ENCODE measurements at places on chromosomes 2 and 18.

- no peak for DNase-seq
Measured at GRCh38 chr2:44759823-44760222, 181.7 kb upstream of the SIX3 start.

GRCh38 chr2:26840937-26841610, 6.9 kb upstream of the DPYSL5 start:
- DNase-seq: no peak

- DNase-seq: no peak
Measured at GRCh38 chr2:174333017-174333371, 1.8 kb upstream of the SP9 start.

DNA sequence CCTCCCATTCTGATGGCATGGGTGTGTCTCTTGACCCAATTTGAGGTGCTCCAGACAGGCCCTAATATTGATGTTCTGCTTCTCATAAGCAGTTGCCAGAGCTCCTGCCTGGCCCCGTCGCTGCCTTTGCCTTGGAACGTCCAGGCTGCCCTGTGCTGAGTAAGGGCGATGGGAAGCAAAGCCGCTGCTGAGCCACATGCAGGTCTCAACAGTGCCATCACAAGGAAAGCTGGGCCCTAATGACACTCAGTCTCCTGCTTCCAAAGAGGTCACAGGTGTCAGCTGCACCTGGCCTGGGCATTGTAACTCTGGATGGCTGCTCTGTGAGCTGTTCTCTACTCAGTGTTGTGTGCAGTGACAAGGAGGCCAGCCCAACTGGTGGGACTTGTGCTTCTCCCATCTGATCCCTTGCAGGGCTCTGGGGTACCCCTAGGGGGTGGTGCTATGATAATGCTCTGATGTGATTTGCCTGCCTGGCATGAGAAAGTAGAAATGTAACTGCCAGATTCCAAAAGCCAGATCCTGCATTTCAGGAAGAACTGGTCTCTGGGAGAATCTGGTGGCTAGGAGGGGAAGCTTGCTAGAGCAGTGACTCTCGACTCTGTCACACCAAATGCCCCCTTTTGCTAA, 8.7 kb downstream of the TTC39C start:
- DNase-seq: peak; percentile 54

- no peak for DNase-seq
Measured at GRCh38 chr2:206611736-206612135, 30.6 kb upstream of the FAM237A start.

DNA sequence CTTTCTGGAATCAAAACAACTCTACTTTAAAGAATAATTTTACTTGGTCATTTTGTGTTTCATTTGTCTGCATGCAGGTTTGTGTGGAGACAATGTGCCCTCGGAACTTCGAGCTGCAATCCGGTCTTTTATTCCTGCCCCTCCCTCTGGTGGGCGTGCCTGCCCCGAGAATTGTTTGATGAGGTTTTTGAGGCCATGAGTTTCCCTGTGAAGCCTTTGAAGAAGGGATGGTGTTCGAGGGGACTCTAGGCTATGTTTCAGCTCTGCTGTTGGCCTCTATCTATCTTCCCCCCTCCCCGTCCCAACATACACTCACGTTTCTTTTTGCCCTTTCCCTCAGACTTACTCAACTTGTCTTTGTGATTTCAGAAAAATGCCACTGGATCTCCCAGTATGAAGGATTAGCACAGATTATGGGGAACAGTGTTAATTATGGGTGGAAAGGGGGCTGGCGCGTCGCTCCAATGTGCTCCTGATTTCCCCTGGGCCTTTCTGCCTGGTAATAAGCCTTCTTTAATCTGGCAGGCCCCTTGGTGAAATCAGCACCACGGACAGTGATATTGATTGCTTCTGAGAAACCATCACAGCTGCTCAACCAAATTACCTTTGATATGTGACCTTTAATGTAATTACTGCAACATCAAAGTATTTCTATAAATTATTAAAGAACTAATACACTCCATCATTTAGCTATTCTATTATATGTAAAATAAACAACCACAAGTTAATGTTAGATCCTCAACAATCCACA, 82.2 kb downstream of the CELF4 start:
- no peak for DNase-seq

DNA sequence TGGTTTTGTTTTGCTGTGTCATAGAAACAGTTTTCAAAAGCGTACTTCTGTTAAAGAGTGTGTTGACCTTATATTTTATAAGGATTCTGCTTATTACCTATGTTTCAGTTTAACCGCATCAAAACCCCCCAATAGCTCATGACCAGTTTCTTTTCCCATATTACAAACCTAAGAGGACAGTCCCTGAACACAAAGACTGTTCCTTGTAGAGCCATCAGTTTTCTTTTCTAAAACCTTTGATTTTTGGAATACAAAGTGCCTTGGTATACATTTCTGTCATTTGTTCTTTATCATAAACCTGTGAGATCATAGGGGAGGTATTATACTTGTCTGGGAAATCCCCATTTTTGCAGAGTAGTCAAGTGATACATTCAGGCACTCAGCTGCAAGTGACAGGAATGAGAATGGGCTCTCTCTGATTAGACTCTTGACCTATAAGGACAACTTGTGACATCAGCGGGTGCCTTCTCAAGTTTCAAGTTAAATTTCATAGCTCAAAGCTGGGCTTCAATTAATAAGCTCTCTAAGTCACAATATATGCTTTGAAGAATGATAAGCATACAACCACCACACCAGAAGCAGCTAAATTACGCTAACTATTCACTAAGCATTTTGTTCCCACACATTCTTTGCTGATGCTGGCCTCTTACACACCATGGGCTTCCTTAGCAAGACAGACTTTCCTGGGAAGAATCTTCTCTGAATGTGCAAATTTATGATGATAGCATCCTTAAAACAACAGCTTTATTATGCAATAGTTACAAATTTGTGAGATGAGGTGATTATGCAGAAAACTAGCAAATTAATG, 97.5 kb upstream of the CD302 start:
- DNase-seq: peak; percentile 22

- DNase-seq: no peak
Measured at GRCh38 chr2:2740238-2740775, 409.2 kb upstream of the MYT1L start.

DNA sequence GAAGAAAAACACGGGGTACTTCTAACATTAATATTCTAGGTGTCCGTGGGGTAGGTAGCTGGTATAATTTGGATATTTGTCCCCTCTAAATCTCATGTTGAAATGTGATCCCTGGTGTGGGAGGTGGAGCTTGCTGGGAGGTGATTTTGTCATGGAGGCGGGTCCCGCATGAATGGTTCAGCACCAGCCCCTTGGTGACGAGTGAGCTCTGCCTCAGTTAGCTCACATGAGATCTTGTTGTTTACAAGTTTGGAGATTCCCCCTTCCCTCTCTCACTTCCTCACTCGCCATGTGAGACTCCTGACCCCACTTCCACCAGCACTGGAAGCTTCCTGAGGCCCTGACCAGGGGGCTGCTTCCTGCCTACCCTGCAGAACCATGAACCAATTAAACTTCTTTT, 35.4 kb upstream of the DNER start:
- DNase-seq: no peak

GRCh38 chr2:164934401-164935117, 20.8 kb downstream of the SLC38A11 start:
- no peak for DNase-seq

DNA sequence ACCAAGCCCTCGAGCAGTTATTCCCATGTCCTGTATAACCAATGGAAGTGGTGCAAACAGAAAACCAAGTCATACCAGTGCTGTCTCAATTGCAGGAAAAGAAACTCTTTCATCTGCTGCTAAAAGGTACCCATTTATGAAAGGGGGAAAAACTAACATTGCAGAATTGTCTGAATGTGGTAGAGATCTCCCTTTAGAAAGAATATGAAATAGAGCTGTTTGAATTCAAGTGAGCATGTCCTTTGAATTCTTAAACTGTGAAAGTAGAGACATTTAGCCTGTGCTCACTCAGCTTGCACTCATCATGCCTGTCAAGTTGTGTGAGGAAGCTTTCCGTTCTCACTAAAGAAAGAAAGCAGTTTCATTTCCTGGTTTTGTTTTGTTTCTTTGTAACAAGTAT, 87.4 kb downstream of the EML4 start:
- no peak for DNase-seq

GRCh38 chr2:64913357-64913869, 75.8 kb upstream of the SLC1A4 start:
- DNase-seq: peak; percentile 47

DNA sequence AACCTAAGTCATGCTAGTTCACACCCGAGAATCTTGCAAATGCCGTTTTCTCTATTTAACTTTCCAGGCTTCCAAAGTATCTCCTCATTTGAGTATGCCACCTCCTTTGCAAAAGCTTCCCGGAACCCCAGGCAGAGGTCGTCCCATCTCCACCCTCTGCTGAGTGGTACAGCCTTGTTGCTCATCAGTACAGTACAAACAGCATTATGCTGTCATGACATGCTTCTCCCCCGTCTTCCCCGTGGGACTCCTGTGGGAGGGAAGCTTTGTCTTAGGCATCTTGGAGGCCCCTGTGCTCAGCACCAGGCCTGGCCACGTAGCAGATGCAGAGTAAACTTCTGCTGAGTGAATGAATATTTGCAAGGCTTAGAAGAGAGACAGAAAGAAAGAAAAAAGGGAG, 102.7 kb downstream of the CDCA7 start:
- no peak for DNase-seq

DNA sequence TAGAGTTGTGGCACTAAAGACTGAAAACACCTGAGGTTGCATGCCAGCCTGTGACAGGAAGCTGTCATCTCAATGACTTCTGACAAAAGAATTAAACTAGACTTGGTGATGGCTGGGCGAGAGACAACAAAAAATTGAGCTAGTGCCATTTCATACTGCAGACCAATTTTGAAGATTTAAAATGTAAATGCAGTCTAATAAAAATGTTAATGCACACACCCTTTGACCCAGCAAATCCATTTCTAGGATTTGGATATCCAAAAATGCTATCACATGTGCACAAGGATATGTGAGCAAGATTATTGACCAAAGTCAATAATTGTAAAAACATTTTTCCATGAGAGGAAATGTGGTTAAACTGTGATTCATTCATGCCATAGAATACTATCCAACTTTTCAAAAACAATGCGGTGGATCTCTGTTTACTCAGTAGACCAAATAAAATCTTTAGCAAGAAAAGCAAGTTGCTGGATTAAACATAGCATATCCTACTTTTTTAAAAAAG, 5.6 kb downstream of the FBXO36 start:
- no peak for DNase-seq

DNA sequence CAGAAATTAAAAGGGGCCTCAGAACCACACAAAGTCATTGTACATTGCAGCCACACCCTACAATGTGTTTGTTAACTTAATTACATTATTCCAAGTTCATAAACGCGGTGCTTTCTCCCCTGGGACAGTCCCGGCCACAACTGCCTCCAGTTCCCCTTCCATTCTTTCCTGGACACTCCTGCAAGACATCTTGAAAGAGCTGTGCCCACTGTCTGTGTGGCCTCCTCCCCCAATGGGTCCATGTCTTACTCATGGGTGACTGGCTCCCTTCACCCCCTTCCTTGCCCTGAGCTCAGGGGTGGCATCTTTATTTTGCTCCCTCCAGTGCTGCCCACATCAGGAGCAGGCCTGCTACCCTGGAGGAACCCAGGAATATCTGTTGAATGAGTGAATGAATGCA, 287.7 kb downstream of the MYT1L start:
- DNase-seq: no peak

- no peak for DNase-seq
Measured at GRCh38 chr18:67476585-67476984, 39.9 kb downstream of the DSEL start.

DNA sequence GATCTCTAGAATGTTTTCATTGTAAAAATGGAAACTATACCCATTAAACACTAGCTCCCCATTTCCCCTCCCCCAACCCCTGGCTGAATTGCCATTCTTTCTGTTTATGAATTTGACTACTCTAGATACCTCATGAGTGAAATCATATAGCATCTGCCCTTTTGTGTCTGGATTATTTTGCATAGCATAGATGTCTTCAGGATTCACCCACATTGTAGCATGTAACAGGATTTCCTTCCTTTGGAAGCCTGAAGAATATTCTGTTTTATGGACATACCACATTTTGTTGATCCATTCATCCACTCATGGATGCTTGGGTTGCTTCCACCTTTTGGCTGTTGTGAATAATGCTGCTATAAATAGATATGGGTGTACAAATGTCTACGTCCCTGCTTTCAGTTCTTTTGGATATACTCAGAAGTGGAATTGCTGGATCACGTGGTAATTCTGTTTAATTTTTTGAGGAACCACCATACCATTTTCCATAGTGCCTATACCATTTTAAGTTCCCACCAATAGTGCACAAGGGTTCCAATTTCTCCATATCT, 7.7 kb upstream of the ASB1 start:
- DNase-seq: no peak

DNA sequence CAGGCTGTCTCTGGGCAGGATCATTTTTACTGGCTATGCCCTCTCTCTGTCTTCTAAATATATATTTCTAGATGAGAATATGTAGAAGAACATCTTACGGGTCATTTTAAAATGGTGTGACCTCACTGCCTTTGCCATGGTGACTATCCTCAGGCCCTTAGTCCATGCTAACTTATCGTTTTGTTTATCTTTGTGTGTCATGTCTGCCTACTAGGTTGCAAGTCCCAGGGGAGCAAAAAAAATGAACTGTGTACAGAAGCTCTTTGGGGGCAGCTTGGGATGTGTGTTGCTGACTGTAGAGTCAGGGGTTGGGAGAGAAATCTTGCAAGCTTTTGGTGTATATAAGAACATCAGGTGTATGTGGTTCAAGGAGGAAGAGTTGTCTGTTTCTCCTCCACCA, 11.0 kb downstream of the CPSF3 start:
- no peak for DNase-seq

- no peak for DNase-seq
Measured at GRCh38 chr2:205712508-205712907, 30.2 kb downstream of the NRP2 start.

DNA sequence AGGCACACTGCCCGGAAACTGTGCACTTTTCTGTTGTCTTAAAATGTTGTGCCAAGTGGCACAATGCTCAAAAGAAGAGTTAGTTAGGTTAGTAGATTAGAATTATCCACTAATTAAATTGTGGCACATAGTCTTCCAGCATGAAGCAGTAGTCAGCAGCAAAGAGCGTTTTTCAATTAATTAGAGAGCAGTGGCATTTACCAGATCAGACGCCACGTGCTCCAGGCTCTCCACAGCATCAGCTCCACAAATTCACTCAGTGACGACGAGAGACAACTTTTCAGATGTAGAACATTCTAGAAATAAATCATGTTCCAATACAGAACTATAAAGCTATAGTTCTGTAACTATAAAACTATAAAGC, 16.4 kb upstream of the RTTN start:
- no peak for DNase-seq

DNA sequence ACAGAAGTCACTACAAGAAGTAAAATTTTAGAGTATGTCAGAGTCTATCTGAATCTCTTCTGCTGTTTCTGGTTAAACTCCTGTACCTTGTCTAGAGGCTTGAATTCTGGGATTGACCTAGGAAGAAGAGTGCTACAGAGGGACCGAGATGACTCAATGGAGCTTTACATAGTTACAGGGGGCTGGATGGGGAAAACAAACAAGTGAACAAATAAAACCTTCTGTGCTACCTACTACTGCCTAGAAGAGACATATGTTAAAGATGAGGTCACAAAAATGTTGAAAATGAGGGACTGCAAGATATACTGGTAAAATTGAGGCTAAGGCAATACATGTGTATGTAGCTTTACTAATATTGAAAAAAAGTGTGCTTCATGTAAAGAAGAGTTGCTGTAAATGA, 265.4 kb upstream of the TFPI start:
- DNase-seq: no peak

- DNase-seq: no peak
Measured at GRCh38 chr18:49082714-49083688, 132.2 kb upstream of the SMAD7 start.
